ENCODE measurements at places on chromosomes 1 and 21.

DNA sequence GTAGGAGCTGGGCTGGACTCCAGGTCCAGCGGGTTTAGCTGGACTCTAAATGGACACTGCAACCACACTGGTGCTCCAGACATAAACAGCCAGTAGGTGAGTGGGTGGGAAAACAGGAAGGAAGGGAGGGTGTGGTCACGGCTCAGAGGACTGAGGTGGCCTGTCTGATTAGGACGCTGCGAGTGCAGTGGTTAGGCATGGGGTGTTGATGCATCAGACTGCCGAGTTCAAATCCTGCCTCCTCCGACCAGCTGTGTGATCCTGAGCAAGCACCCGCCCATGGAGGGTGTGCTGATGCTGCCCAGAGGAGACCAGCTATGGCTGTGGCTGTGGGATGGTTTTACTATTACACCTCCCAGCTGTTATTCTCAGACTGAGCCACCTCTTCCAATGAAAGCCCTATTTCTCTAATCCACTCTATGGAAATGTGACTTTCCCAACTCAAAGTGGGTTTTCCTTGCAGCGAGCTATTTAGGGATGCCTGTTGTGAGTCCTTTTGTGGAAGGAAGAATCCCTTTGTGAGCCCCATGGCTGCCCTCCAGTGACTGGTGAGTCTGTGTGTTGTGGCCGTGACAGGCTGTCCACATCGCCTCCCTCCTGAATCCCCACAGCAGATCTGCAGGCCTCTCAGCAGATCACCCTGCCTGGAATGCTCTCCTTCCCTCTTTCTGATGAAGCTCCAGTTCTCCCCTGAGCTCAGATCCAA is 56.6 kb upstream of the EDN2 start:
- no peak for DNase-seq

- no peak for DNase-seq
These were observed 13.4 kb upstream of the ALX3 start for GRCh38 chr1:110083866-110084226.

- no peak for DNase-seq
These were observed 54.2 kb upstream of the BCL9 start for GRCh38 chr1:147486876-147487656.

GRCh38 chr1:165303386-165303785 is 53.1 kb downstream of the LMX1A start:
- DNase-seq = no peak

DNA sequence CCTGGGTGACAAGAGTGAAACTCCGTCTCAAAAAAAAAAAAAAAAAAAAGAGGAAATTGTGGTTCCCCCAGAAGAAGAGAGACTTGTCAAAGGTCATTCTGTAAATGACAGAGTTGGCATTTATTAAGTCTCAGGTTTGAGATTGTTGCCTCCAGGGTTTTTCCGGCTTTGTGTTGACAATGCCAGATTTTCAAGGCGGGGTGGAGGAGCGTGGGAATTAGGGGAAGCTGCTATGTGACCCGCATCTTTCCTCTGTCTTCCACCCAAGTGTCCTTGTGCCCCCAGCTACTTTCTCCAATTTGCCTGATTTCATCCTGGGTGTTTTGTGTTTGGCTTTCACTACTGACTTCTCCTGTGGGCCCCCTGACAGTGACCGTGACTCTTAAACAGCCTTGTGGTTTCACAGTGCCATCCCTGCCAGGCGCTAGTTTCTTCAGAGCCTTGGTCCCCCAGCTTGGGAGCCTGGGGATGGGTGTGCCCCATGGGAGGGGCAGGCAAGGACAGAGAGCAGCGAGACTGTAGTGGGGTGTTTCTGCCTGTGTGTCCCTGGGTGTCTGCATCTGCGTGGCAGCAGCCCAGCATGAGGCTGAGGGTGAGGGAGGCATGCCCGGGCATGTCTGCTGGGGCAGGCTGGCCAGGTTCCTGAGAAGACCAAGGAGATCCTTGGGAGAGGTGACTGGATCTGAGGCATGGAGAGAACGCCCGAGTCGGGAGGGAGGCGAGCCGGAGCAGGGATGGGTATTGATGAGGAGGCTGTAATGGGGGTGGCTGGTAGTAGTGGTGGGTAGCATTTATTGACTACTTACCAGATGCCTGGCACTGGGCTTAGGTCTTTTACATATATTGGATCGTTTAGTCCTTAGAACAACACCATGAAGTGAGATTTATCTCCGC is 46.3 kb downstream of the IER5 start:
- DNase-seq = no peak

DNA sequence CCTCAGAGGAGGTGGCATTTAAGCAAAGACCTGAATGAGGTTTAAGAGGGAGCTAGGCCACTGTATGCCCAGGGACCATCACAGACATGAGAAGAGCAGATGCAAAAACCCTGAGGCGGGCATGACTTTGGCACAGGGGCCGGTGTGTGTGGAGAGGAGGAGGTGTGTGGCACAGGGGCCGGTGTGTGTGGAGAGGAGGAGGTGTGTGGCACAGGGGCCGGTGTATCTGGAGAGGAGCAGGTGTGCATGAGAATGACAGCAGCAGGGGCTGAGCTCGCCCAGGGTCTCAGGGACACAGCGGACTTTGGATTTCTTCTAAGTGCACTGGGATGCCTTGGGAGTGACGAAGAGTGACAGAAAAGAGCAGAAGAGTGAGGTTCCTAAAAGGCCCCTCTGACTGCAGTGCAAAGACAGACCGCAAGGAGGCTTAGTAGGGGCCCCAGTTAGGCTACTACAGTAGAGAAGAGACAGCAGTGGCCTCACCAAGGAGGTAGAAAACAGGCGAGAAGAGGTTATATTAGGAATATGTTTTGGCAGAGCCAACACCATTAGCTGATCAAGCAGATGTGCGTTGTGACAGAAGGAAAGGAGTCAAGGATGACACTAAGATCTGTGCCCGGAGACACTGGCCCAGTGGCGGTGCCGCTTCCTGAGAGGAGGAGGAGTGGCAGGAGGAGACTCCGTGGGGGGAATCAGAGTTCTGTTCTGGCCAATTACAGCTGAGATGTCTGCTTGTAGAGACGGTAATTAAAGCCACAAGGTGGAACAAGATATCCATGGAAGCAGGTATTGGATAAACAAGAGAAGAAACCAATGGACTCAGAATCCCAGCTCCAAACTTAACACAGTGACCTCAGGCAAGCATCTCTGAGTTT is 18.4 kb downstream of the ZBTB17 start:
- peak; percentile 47 for DNase-seq

DNA sequence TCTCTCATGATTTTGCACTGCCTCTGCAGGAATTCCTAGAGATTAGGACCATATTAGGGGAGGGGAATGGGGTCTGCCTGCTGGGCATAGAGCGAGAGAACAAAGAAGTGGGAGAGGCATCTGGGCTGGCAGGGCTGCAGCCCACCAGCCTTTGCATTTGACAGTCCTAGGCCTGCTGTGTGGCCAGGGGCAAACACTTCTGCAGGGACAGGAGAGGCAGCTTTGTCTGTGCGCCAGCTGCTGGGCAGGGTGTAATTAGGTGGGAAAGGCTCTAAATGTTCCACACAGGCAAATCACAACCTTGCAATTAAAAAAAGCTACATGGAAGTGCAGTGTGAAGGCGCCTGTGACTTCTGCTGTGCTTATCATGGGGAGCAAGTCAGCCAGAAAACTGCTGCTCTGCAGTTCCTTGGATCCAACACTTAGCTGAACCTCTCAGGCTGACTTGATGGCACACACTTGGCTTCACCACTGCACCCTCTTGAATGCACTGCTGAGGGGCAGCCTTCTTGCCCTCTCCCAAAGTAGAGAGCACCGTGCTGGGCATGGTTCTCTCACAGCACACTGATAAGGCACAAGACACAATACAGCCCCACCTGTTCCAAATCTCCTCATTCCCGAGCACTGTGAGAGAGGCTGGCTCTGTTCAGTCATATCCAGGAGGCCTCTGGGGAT is 73.6 kb upstream of the TLR5 start:
- DNase-seq = no peak

GRCh38 chr1:61332796-61333195 is 250.4 kb downstream of the NFIA start:
- DNase-seq = no peak

GRCh38 chr1:194469282-194469681 is 1282.9 kb upstream of the B3GALT2 start:
- DNase-seq = no peak

- no peak for DNase-seq
These were observed 14.6 kb downstream of the PYCR2 start for GRCh38 chr1:225909477-225909876.

GRCh38 chr1:168179438-168180147 is 831 bp downstream of the TIPRL start:
- no peak for DNase-seq

DNA sequence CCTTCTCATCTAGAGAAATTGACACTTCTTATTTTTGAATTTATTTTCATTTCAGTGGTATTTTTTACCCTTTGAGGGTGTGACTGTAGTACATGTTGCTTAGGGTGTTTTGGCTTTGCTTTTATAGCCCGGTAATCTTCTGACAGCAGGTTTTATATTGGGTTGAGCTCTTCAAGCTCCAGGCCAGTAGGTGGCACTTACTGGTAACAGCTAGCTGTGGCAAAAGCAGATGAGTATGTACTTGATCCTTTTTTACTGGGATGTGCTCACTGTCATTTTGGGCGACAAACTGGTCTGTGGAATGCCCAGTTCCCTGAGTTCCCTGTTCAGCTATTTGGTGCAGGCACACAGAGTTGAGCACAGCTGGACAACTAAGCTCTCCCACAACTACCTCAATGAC is 916.2 kb upstream of the B3GALT2 start:
- no peak for DNase-seq

DNA sequence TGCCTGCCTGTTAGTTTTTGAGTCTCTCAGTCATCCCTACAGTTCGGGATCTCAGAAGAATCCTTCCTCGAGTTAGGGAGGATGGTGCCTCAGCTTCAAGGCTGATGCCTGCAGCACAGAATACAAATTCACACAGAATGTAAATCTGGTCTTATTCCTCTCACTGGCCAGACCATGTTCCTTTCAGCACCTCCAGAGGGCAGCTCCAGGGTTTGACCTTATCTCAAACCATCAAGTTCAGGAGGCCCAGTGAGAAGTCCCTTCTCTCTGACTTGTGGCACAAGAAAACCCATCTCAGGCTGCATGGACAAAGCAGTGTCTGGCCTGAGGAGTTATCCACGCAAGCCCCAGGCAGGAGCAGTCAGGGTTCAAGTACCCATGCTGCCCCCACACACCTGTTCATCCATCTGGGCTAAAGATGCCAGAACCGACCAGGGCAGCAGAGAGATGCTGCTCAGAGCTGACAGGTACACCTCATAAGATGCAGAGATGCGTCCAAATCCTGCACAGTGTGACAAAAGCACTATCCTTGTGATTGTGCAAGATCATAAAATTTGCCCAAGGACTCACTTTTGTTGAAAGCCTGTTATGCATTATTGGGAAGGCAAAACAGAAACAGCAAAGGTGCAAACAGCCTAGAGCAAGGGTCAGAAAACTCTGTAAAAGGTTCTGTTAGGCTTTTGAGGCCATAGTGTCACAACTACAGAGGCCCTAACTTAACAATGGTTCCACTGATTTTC is 49.8 kb downstream of the BCAR3 start:
- DNase-seq = no peak

GRCh38 chr1:119903443-119903835 is 7.1 kb upstream of the ADAM30 start:
- no peak for DNase-seq

DNA sequence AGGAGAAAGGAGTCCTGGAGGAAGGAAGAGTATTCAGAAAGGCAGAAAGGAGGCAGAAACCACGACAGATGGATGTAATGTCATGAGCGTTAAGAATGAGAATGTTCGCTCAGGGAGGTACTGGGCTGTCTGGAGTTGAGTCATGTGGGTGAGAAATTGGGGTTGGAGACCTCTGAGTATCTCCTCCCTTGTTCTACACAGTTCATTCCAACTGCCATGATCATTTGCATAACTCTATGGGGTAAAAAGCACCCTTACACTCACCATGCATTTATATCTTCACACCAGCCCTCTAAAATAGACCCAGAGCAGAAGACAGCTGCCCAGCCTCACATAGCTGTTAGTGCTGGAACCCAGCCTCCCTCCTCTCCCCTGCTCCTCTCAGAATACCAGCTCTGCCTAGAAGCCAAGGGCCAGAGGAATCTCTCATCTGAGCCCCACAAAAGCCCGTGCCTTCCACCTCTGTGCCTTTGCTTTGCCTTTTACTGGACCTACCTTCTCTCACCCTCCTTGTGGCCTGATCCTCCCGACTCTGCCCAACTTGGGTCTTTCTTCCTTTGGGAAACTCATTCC is 85.2 kb downstream of the BEND5 start:
- DNase-seq = no peak

- no peak for DNase-seq
These were observed 41.7 kb downstream of the SLC30A1 start for GRCh38 chr1:211537253-211537652.

GRCh38 chr1:244952940-244953339 is 88.6 kb upstream of the HNRNPU start:
- DNase-seq = no peak

DNA sequence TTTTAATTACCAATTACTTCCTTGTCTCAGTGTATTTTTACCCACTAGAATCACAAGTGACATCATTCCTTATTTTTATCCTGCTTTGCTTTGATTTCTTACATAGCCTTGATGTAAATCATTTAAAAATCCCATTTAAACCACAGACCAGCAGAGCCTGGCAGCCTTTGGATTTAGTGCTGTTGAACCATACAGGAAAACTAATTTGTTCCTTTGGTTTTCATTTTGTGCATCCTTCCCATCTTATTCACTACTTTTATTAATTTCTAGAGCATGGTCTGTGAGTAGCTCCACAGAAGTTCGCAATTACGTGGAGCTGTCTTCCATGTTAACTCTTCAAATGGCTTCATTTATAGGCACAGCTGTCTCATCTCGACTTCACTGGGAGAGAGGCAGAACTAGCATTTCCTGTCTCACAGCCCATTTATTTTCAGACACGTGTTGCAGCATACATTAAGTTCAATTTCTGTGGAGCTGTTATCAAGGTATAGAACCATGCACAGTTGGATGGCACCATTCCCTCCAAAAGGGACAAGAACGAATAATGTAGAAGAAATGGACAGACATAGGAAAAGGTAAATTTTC is 235.3 kb downstream of the MRPL39 start:
- no peak for DNase-seq

- no peak for DNase-seq
These were observed 17.4 kb downstream of the PLOD1 start for GRCh38 chr1:11951901-11952300.

GRCh38 chr1:243394601-243395464 is 139.0 kb downstream of the SDCCAG8 start:
- no peak for DNase-seq

GRCh38 chr1:95010158-95010557 is 62.6 kb downstream of the ALG14 start:
- no peak for DNase-seq

- peak; percentile 41 for DNase-seq
These were observed 39.4 kb upstream of the GADD45A start for GRCh38 chr1:67645495-67646144.

GRCh38 chr1:55702064-55702463 is 486.9 kb upstream of the USP24 start:
- peak; percentile 41 for DNase-seq

DNA sequence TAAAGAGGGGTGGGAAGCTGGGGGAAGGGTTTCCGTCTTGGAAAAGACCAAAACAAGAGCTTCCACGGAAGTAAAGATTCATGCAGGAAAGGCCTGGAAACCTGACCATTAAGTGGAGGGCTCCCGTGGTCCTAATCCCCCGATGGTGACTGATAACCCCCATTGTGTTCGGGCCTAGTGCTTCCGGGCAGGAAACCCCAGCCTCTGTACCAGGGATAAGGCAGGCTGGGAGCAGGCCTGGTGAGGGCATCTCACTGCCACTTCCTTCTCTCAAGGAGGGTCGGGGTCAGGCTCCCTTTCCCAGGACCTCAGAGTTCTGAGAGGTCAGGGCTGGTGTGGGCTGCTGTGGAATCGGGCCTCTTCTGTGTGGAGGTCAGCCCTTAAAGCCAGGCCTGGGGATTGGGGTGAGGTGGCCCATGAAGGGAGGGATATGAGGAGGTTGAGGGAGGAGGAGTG is 136.9 kb downstream of the CDC7 start:
- no peak for DNase-seq
